ENCODE measurements at places on chromosomes 16 and 17.
A peak's percentile ranks its signal among the peaks of the same experiment; 100 is the strongest.

GRCh38 chr17:6639586-6640535, 650 bp downstream of the KIAA0753 start:
- DNase-seq = no peak

- no peak for DNase-seq
Measured at GRCh38 chr17:49431743-49432142, 17.1 kb upstream of the PHB1 start.

DNA sequence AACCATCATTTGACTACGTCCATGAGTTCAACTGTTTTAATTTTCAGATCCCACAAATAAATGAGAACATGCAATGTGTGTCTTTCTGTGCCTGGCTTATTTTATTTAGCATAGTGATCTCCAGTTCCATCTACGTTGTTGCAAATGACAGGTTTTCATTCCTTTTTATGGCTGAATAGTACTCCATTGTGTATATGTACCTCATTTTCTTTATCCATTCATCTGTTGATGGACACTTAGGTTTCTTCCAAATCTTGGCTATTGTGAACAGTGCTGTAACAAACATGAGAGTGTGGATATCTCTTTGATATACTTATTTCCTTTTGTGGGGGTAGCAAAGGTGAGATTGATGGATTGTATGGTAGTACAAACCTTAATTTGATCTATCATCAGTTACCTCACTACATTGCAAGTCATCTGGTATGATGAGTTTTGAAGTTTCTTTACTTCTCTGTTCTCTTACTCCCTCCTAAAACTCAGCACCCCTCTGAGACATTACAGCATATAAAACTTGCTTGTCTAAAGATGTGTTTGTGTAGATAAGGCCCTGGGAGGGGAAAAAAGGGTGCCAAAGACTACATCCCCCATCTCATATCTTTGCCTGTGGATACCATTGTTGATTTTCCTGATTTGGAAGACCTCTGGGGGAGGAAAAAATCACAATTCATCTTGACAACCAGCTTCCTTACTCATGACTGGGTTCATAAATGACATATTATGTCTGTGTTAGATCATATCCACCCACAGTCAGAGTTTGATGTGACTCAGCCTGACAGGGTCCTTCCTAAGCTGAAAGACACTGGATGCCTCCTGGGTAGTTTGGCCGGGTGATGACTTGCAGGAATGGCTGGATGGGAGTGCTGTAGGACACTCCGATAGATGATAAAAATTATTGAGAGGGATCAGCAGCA, 47.6 kb downstream of the ABCA9 start:
- no peak for DNase-seq

- no peak for DNase-seq
Measured at GRCh38 chr17:64448665-64449512, at the start of gene MILR1. Gene MILR1, plus strand, starts transcription at chr17:64449115. Its CDS starts 54 bp downstream, at chr17:64449169.

- no peak for DNase-seq
Measured at GRCh38 chr16:79928142-79928873, 327.8 kb upstream of the MAF start.

- no peak for DNase-seq
Measured at GRCh38 chr17:20033415-20033814, 24.3 kb downstream of the SPECC1 start.

DNA sequence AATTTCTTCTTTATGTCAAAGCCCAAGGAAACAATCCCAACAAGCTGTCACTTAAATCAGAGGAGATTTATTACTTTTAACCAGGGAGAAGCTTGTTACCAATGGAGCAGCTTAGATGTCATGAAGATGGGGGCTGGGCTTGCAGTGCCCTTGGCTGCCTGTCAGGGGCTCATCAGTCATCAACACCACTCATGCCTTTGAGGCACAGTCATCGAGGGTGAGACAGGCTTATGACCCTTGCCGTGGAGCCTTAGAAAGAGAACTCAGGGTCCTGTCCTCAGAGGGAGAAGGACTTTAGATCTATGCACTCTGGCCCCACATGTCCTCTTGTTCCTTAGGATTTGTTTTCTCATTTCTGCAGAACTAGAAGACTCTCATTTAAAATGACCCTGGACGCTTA, 318.3 kb downstream of the CBLN1 start:
- no peak for DNase-seq

DNA sequence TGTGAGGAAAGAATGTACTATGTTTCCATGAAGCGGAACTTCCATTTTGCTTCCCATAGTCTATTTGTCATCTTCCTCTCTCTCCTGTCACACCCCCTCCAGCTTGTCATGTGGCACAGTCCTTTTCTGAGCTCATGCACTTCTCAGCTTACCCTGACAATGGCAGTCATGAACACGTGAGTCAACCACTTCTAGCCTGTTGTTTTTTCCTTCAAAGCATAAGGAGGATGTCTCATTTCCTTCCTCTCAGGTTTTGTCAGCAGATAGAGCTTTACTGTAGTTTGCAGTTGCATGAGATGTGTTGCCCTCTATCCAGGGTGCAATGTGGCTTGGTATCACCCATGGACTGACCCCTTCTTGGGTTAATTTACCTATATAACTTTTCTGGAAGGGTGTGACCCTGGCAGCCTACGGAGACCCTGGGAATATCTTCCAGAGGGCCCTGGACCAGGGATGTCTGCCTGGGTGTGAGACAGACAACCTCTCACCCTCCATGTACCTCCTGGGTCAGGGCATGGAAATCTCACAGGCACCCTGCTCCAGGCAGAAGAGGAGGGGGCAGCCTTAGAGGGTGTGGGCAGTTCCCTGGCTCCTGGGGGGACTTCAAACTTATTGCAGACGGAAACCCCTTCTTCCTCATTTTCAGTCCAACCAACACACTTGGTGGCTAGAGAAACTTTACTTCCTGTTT, 4.0 kb upstream of the ZNF267 start:
- no peak for DNase-seq

GRCh38 chr16:78256686-78257375, 157.4 kb downstream of the WWOX start:
- DNase-seq = no peak

DNA sequence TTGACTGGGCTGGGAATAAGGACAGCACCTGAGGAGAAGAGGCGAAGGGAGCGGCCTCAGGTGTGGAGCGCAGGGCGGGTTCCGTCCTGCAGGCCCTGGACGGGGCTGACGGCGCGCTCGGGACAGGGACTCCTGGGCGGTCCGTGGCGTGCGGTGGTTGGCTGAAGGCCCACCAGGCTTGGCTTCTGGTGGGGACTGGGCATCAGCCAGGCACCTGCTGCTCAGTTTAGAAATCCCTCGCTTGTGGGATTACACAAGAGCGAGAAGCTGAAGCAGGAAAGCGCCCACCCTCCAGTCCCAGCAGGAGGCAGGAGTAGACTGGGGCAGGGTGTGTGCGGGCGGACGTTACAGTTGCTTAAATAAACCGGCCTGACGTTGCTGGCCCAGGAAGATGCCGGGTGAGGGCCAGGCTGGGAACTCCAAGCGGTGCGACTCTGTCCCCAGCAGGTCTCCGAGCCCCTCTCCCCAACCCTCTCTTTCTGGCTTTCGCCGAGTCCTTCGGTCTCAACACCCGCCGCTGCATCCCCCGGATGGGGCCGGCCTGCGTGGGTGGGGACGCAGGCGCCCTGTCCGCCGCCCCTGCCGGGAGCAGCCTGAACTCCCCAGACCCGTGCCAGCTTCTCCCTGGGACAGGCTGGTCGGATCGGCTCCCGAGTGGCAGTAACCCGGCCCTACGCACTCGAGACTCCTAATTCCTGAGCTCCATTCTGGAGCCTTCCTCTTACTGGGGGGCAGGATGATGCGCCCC, 639 bp downstream of the MIF4GD start:
- DNase-seq = no peak

- no peak for DNase-seq
Measured at GRCh38 chr17:68697850-68698361, 96.7 kb upstream of the FAM20A start.

DNA sequence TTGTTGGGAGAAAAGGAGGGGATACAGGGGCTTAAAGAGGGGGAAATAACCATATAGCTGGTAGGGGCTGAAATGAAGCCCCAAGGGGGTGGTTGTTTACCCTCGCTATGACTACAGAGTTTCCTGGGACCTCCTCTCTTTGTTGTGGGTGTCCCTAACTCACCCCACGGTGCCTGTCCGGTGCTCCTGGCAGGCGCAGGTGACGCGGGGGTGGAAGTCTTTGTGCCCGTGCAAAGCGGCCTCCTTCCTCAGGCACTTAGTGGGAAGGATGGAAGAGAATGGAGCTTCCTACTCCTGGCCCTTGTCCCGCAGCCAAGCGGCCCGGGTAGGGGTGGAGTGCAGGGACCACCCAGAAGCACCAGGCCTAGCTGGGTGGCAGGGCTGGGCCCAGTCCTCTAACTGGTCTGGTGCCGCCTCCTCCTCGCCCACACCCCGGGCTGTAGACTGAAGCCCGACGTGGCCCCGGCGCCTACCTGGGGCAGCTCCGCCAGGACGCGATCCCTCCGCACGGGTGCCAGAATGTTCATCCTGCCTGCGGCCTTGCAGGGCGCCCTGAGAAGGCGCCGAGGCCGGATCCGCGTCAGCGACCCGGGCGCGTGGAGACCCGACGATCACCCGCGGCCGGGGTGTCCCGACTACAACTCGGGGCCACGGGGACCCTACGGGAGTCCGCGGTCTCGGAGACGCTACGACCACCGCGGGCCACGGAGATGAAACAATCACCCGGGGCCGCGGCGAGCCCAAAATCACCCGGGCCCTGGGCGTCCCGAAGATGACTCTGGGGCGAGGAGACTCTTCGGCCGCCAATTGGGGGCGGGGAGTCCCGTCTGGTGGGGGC, 709 bp downstream of the RAB34 start:
- DNase-seq = no peak

- DNase-seq = no peak
Measured at GRCh38 chr16:48098472-48098871, 57.3 kb downstream of the ABCC12 start.

DNA sequence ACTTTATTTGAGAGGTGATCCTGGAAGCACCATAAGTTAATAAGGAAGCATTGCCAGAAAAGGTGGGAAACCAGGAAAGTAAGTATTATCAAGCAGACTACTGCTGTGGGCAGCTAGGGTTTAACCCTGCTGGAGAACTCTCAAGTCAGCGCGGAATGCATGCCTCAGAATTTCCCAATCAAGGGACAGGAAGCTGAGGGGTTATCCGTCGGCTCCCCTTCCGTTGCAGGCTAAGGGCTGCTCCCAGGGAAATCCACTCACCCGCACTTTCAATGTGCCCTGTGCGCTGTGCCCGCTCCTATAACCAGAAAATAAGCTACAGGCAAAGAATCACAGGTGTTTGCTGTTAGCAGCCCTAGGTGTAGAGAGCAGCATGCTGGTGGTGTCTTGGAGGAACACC, 138.5 kb upstream of the CACNG3 start:
- no peak for DNase-seq

- DNase-seq = no peak
Measured at GRCh38 chr17:31128241-31128640, 33.5 kb downstream of the NF1 start.

GRCh38 chr17:32333187-32333586, 8.8 kb downstream of the C17orf75 start:
- no peak for DNase-seq

DNA sequence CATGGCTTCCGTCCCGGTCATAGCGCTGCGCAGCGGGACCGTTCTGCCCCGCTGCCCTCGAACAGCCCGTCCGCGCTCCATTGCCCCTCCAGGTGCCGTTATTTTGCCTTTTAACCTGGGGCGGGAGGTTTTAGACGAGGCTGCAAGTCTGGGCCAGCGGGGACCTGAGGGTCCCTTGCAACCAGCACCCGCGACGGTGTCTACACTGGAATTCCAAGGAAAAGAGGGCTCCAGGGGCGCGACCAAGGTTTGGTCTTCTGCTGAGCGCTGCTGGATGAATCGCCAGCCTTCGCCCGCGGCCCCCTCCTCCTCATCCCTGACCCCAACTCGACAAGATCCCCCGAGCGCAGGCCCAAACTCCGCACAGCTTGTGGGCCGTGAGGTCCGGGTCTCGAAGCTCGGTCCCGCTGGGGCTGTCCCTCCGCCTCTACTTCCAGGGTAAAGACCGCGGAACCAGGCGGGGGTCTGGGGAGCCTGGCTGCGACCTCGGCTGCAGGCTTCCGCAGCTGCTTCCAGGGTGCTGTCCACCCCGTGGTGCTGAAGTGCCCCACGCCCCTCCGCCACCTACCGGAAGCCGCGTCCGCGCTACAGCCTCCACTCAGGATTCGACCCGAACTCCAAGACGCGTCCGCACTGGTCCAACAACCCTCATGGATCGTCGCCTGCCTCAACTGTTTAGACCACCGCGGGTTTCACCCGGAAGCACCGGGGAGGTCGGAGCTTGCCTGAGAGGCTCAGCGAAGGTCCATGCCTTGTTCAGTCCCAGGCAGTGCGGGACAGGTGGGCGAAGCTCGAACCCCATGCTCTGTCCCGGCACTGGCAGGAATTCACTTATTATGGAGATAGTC, 10.1 kb upstream of the CA4 start:
- peak; percentile 15 for DNase-seq

DNA sequence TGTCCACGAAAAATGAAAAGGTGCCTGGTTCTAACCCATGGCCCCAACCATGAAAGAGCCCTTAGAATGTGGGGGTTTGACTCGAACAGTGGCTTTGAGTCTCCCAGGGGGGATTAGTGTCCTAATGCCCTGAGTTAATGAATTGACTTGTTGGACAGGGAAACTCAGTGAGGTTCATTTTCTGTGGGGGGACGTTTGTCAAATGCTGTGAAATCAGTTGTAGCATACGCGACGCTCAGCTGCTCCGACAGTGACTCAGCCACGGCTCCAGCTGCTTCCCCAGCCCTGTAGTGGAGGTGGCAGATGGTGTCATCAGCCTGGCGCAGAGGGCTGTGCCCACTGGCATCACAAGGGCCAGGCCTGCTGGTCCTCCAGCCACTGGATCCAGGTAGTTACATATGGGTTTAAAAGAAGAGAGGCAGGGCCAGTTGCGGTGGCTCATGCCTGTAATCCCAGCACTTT, 3.9 kb upstream of the TMEM235 start:
- DNase-seq = no peak

DNA sequence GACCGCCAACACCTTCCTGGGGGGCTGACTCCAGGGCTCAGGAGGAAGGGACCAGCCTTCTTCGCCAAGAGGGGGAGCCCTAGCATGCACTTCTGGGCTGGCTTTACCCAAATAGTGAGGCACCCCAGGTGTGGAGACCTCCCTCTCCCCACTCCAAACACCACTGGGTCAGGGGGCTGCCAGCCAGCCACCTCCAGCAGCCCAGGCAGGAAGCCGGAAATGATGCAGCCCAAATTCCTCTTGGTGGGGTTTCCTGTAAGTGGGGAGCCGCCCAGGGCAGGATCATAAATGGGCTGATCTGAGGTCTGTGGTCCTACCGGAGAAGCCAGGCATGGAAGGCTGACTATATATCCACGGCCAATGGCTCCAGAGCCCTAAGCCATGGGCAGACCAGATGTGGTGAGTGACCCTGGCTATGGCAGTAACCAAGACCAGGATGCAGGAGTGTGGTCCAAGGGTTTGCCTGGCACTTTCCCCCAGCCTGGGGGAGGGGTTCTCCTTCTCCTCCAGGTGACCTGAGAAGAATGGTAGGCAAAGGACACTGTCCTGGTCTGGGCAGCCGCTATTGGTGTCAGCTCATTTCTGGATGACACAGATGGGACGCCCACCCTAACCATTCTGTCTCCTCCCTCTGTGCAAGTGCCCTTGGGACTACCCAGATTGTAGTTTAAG, 4.2 kb downstream of the GIT1 start:
- DNase-seq = no peak

GRCh38 chr16:62475573-62475972, 439.3 kb upstream of the CDH8 start:
- no peak for DNase-seq

All from stimulated activated CD8-positive, alpha-beta memory T cell treated with anti-CD3 and anti-CD28 coated beads, Interleukin-4, amount 100 ng/mL, for 4 hours (primary cell).